Vein endothelial cell (primary cell): ENCODE measurements at places on chromosomes 7 and 10. TPM values are rescaled to one million over a fixed set of nuclear protein-coding genes. Genes with fewer than 3 reads are reported as not detected.

The ZNF511 gene
- 26.1 and 31.9 TPM in 2 replicates for total RNA-seq

The RBM20 gene
- under 0.01 and 0.10 TPM in 2 replicates for total RNA-seq

The MSMB gene
- total RNA-seq: not detected in 2 replicates

The IGFBP3 gene
- total RNA-seq: 9.2 and 13.7 TPM in 2 replicates

The CALY gene
- total RNA-seq: not detected in 2 replicates

The PON1 gene
- not detected in 2 replicates for total RNA-seq

The CHST15 gene
- total RNA-seq: 71.8 and 88.5 TPM in 2 replicates

The LRIT1 gene
- total RNA-seq: not detected in 2 replicates

The IFIT1B gene
- not detected in 2 replicates for total RNA-seq

The ARHGEF35 gene
- under 0.01 and 0.19 TPM in 2 replicates for total RNA-seq

The SLC26A4 gene
- total RNA-seq: 3.5 and 4.9 TPM in 2 replicates

The PCLO gene
- total RNA-seq: 3.8 and 3.9 TPM in 2 replicates

The PAX4 gene
- total RNA-seq: not detected in 2 replicates

The OR2A1 gene
- not detected in 2 replicates for total RNA-seq

The OPN4 gene
- total RNA-seq: not detected in 2 replicates

The SLK gene
- 51.9 and 68.9 TPM in 2 replicates for total RNA-seq

The THNSL1 gene
- total RNA-seq: 2.0 and 2.5 TPM in 2 replicates

The CPEB3 gene
- 1.8 and 2.0 TPM in 2 replicates for total RNA-seq

The KDM7A gene
- 8.1 and 11.4 TPM in 2 replicates for total RNA-seq

The CPXM2 gene
- 0.65 and 3.8 TPM in 2 replicates for total RNA-seq

The PHYHIPL gene
- total RNA-seq: 0.10 TPM in 1 of 2 replicates, not detected in the other

The MAGI2 gene
- 4.5 and 5.9 TPM in 2 replicates for total RNA-seq

The FEZF1 gene
- total RNA-seq: not detected in 2 replicates

The CYP26A1 gene
- 1.3 TPM in 1 of 2 replicates, not detected in the other for total RNA-seq

The IDI2 gene
- total RNA-seq: not detected in 2 replicates

The AOAH gene
- total RNA-seq: 0.10 and 0.65 TPM in 2 replicates

The ERVW-1 gene
- not detected in 2 replicates for total RNA-seq

The TMEM225B gene
- not detected in 2 replicates for total RNA-seq
